ENCODE measurements at places on chromosomes 5 and 9.

- DNase-seq: no peak
Measured at GRCh38 chr5:120388016-120388781, 75.9 kb upstream of the PRR16 start.

DNA sequence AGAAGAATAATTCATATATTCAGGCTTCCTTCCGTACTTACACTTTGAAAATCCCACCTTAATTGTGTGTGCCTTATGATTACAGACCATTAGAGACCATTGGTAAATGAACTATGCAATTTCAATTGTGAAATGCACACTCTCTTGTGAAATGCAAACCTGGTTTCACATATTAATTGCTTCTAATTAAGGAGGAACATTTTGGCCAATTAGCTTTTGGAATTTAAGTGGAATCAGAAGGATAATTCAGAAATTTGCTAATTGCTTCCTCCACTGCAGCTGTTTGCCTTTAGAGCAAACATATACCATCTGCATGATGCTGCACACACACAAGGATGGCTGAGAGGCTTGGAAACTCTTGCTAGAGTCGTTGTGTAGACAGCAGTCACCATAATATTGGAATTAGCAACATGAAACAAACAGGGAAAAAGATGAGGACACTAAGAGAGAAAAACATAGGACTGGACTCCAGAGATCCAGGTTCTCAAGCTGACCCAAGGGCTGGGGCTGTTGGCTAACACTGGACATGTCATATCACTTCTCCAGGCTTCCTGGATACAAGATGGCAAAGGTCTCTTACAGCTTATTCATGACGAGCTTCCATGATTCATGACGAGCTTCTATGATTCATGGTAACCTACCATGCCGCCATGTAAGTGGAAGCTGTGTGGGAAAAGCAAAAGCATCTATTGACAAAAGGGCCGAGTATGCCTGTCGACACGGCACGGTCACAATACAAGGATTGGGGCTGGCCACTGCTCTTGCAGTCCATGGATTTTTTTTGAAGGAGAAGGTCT is 78.0 kb downstream of the PTCH1 start:
- DNase-seq: no peak

GRCh38 chr5:45793638-45794532 is 97.7 kb upstream of the HCN1 start:
- no peak for DNase-seq

GRCh38 chr5:33857037-33857436 is 34.8 kb downstream of the ADAMTS12 start:
- no peak for DNase-seq

GRCh38 chr5:156640691-156641241 is 209.3 kb upstream of the PPP1R2B start:
- DNase-seq: no peak

DNA sequence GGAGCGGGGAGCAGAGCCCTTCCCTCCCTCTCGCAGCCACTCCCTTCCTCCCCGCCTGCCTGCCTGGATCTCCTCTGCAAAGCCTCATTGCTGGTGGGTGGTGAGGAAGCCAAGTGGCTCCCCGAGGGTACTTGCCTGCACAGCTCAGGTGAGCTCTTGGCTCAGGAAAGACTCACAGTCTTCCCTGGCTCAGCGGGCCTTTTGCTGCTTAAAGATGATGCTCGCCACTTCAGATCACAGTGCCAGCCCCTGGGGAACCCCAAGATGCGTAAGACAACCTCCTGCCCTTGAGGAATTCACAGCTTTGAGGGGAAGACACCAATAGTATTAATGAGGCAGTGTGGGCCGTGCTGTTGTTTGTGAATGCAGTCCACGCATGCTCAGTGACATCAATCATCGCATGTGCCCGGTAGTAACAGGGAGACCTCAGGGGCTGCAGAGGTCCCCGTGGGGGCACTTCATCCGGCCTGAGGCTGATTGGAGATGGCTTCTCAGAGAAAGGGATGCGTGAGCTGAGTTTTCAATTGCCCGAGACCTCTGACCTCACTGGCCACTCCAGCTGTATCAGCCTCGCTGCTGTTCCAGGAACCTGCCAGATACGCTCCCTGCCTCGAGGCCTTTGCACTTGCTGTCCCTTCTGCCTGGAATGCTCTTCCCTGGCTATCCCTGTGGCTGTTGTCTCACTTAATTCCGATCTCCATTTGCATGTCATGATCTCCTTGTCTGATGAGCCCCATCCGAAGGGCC is 36.8 kb downstream of the ERGIC1 start:
- no peak for DNase-seq

GRCh38 chr5:100464418-100464817 is 70.8 kb upstream of the FAM174A start:
- no peak for DNase-seq

DNA sequence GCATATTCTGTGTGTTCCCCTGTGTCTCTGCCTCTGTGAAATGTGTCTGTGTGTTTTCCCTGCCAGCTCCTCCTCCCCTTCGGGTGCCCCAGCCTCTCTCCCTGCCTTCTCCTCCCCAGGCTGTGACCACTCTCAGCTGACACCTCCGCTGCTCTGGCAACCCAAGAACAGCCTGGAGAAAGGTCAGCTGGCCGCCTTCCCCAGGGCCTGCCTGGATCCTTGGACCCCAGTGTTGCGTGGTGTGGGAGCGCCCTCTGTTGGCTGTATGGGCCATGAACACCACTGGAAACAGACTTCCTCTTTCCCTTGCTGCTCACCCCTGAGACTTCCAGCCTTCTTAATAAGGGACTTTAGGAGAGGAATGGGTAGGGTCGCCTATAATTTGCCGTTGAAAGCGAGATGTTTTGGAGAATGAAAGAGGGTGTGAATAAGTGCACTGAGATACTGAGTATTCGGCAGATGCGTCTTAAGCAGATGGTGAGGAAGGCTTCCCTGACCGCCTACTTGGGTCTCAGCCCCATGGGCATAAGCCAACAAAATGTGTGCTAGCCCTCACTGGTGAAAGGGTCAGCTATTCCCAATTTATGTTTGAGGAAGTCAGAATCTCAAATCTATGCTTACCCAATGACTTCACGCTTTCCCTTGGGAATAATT is 114.9 kb upstream of the TRIM32 start:
- DNase-seq: peak; percentile 13

DNA sequence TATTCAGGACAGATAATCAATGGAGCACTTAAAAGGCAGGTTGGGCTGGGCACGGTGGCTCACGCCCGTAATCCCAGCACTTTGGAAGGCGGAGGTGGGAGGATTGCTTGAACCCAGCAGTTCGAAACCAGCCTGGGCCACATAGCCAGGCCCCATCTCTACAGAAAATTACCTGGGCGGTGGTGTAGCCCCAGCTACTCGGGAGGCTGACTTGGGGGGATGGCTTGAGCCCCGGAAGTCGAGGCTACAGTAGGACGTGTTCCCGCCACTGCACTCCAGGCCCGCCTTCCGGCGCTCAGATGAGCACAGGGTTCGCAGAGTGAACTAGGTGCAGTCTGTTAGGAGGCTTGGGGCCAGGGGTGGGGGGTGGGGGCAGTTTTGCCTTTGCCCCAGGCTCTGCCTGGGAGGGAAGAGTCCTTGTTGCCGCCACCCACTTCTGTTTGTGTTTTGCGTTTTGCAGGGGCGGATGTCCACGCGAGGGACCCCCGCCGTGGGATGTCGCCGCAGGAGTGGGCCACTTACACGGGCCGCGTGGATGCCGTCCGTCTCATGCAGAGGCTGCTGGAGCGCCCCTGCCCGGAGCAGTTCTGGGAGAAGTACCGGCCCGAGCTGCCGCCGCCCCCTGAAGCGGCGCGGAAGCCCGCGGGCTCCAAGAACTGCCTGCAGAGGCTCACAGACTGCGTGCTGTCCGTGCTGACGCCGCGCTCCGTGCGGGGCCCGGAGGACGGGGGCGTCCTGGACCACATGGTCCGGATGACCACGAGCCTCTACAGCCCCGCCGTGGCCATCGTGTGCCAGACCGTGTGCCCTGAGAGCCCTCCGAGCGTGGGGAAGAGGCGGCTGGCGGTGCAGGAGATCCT is 85.2 kb downstream of the ANKRD33B start:
- no peak for DNase-seq

DNA sequence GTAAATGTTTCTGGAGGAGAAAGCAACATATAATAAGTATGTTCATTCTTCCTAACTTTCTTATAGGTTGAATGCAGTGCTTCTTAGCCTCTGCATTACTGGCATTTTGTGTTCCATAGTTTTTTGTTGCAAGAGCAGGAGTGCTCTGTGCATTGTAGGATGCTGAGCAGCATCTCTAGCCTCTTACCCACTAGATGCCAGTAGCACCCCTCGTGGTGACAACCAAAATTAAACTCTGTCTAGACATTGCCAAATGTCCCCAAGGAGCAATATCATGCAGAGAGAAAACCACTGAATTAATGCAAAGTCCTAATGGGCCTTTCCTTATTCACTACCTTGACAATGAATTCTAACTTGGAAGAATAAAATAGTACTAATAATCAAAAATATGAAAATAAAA is 147.0 kb downstream of the GLIS3 start:
- no peak for DNase-seq

DNA sequence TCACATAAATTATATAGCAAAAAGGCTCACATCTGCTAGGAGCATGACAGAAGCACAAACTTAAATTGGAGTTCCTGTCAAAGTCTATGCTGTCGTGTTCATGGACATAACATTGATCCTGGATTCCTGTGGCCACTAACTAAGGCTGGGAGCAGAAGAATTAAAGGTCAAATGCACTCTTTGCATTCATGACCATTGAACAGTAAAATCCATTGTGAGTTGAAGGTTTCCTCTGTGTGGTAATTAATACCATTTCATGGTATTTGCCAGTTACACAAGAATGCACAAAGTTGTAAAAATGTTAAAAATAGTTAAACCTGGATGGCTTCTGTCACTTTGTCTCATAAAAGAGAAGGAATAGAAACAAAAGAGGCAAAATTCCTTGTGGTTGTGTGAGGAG is 242.6 kb downstream of the NPR3 start:
- DNase-seq: no peak
